Activated CD4-positive, CD25-positive, alpha-beta regulatory T cell (primary cell): ENCODE measurements at places on chromosomes 5 and 9.
A peak's percentile ranks its signal among the peaks of the same experiment; 100 is the strongest.

- no peak for DNase-seq
Measured at GRCh38 chr9:13707612-13708576, 428.4 kb upstream of the MPDZ start.

- no peak for DNase-seq
Measured at GRCh38 chr5:73121119-73121463, 716 bp downstream of the TMEM171 start.

- no peak for DNase-seq
Measured at GRCh38 chr5:10825897-10826644, 65.0 kb upstream of the DAP start.

GRCh38 chr9:127437497-127438264, 13.5 kb downstream of the ZNF79 start:
- DNase-seq, result no peak

DNA sequence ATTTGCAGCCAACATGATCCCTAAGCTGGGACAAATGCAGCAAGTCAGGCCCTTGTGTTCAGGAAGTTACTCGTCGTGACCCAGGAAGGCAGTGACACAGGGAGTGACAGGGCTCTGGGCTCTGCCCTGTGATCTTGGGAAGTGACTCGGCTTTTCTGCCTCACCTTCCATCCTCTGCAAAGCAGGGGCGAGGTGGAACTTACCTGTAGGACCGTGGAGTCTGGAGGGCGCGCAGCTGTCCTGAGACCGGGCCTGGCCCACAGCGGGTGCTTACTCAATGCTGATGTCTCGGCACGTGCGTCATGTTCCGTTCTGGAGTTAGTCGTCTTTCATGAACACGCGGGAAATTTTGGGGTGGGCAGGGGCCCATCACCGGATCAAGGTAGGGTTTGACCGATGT, 22.8 kb upstream of the LPCAT1 start:
- DNase-seq, result no peak

GRCh38 chr5:119385136-119385535, 29.3 kb downstream of the TNFAIP8 start:
- no peak for DNase-seq

DNA sequence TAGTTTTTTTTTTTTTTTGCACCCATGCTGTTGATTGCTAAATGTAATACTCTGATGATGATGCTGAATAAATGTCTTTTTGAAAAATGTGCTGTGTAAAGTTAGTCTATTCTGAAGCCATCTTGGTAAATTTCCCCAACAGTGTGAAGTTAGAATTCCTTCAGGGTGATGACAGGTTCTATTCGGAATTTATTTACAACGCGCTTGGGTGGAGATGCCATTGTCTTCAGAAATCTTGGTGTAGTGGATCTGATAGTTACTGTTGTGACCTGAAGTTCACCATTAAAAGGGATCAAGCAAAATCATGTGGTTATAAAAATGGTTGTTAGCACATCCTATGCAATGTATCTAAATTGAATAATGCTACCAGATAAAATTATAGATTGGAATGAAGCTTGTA, 36.3 kb upstream of the DMRT1 start:
- no peak for DNase-seq

GRCh38 chr5:148688787-148689186, 34.5 kb upstream of the HTR4 start:
- DNase-seq, result no peak

- no peak for DNase-seq
Measured at GRCh38 chr5:160635046-160635445, 213.4 kb downstream of the PTTG1 start.

GRCh38 chr5:134525683-134526482, 413 bp downstream of the JADE2 start:
- peak; percentile 43 for DNase-seq

- DNase-seq, result no peak
Measured at GRCh38 chr5:103397739-103398581, 139.4 kb downstream of the MACIR start.

DNA sequence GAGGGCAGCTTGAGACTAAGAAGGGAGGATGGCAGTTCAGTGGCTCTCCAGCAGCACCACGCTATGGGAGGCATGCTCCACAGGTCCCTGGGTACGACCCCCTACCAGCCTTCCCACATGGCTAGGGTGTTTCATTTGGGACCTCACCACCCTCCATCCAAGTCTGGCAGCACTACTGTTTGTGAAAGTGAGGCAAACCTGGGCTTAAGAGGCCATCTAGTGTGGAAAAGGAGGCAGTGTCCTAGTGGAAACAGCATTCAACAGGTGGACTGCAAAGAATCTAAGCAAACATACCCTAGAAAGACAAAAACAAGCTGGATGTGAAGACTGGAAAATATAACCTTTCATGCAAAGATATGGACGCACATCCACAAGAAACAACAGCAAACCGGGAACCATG, 4.8 kb upstream of the C5orf47 start:
- DNase-seq, result no peak

GRCh38 chr9:126797903-126798302, 6.9 kb upstream of the ZBTB43 start:
- no peak for DNase-seq

GRCh38 chr5:113245427-113246225, 189.2 kb downstream of the TSSK1B start:
- no peak for DNase-seq

DNA sequence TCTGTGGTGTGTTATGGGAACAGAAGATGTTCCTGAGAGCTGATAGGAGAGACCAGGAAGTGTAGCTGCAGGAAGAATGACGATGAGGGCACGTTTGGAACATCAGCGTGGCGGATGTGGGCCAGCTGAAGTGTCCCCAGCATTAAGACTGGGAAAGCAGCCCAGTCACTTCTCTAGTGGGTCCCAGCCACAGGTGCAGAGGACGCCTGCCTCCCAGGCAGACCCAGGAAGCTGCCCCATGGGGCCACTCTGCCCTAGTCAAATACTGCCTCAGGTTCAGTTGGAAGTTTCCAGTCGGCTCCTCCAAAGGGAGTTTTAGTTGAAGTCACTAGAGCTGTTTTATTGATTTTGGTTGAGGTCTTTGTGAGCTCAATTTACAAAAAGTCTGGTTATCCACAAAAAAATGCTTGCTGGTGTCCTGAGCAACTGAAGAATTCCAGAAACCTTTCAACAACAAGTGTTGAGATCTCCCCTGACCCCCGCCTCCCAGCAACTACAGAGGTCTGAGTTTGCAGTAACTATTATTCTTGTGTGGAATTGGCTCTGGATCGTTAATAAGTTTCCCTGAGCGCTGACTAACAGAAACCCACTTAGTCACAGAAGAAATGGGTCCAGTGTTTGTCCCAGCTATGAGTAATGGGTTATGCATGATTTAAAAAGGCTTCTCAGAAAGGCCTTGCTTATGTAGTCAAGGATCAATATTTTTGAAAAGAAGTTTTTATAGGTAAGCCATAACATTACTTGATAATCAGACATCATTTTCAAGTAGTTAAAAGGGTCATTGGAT, 294.1 kb downstream of the FANCC start:
- DNase-seq, result no peak

DNA sequence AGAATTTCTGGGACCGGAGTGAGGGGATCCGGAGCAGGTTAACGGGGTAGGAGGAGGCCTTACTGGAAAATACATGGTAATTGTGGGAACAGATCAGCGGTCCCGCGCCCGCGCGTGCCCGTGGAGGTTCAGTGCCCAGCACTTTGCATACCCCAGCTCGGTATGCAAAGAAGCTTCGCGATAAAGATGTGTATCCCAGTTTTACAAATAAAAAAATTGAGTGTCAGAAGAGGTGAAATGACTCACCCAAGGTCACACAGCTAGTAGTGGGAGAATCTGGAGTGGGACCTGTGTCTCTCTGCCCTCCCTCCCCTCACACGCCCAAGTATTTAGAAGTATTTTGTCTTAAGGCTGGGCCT, 967 bp downstream of the NEURL1B start:
- DNase-seq, result no peak
